Astrocyte of the cerebellum (primary cell): ENCODE measurements at places on chromosomes 5 and 9.

DNA sequence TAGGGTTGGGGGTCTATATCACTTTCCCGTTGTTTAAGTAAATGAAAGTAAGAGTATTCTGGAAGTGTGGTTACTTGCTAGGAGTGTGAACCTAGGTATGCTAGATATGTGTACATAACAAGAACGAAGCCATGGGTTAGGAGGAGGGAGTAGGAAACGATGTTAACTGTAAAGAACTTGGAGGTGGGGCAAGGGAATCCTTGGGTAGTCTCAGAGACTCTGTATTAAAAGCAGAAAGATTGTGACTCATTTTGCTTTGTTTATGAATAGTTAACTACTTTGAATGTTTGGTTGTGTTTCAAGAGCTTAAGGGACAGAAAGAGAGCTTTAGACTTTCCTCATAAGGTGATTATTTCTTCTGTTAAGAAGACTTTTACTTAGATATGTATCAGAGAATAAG is 59.9 kb downstream of the TMEM252 start:
- DNase-seq: no peak

DNA sequence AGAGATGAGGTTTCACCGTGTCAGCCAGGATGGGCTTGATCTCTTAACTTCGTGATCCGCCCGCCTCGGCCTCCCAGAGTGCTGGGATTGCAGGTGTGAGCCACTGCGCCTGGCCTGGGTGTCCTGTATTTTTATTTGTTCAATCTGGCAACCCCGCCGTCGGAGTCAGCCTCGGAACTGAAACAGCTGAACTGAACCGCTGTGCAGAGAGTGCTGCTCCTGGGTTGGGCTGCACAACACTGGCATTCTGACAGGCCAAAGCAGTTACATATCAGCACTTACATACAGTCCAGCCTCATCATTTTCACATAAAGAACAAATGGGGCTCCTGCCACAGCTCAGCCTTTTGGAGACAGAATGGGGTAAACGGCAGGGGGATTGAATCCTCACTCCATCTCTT is 185.6 kb downstream of the C9orf50 start:
- no peak for DNase-seq

- DNase-seq: no peak
These were observed 9.0 kb upstream of the CPLX2 start for GRCh38 chr5:175862131-175863012.

DNA sequence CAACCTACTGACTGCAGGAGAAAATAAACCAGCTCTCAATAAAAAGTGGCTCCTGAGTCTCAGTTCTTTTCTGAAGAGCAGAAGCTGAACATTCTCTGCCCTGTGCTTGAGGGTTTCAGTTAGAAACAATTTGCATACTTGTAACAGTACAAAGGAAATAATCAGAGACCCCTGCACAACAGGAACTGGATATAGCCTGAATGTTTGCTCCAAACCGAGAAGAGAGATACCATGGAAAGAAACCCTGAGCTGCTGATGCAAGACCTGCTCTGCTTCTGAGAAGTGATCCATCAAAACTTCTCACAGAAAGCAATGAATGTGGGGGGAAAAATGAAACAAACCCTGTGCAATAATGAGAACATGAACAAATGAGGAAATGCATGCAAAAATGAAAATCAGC is 592.9 kb downstream of the SEMA5A start:
- no peak for DNase-seq

DNA sequence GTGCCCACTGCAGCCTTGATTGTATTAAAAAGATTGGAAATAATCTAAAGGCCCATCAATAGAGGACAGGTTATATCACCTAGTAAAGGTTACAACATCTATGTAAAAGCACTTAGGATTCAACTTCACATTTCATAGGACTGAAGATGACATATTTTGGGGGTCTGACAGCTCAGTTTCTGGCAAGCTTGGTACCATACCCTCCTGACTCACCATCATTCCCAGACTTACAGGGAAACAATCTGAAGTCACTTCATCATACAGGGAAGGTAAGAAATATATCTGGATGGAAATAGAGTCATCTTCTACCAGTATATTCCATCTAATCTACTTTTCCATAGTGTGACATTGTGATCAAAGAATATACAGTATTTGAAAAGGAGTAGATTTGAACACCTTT is 28.8 kb upstream of the DAB2 start:
- DNase-seq: no peak

DNA sequence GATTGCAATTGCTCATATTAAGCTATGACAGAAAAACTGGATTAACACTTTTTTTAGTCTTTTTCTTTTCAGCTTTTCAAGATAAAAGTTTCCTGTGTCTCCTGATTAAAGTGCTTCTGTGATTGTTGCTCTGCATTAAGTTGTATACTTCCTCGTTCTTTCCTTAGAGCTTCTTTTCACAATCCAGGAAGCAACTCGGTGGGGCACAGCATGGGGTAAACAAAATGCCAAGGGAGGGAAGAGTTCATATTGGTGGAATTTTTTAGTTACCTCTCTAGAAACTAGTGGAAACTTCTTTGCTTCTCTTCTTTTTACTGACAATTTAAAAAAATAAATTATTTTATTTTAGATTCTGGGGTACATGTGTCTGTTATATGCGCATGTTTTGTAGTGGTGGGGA is 37.8 kb upstream of the ARRDC3 start:
- no peak for DNase-seq

GRCh38 chr5:143741421-143741820 is 70.5 kb upstream of the HMHB1 start:
- no peak for DNase-seq

DNA sequence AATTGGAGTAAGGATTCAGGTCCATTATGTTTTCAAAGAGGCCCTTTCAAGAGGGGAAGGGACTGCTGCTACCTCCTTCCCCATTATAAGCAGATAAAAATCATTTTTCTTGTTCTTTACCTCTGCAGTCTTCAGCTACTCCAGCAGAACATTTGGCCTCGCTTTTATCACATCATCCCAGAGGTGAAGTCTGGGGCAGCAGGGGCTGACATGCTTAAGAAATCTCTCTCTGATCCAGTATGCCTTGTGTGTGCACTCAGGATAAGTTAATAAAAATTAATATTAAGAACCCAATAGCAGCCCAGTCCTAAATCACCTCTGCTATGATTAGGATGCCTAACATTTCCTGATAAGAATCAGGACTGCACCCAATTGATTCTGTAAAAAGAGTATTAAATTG is 306.9 kb upstream of the NREP start:
- DNase-seq: no peak

- DNase-seq: no peak
These were observed 580.8 kb downstream of the CCDC171 start for GRCh38 chr9:16133556-16134227.

- peak; percentile 99 for DNase-seq
These were observed 531.1 kb downstream of the CETN3 start for GRCh38 chr5:89878140-89879132.

DNA sequence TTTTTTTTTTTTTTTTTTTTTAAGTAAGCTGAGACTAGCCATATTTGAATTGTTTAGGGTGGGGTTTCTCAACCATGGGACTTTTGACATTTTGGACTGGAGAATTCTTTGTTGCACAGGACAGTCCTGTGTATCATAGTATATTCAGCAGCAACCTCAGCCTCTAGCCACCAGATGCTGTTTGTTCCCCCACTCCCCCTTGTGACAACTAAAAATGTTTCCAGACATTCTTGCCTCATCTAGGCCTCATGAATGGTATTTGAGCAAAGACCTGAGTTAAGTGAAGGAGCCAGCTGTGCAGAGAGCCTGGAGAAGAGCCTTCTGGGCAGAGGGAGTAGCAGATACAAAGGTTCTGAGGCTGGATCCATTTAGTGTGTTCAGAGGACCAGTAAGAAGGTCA is 155.9 kb downstream of the SGCD start:
- DNase-seq: no peak

GRCh38 chr9:26228273-26228672 is 550.0 kb upstream of the TUSC1 start:
- DNase-seq: no peak

DNA sequence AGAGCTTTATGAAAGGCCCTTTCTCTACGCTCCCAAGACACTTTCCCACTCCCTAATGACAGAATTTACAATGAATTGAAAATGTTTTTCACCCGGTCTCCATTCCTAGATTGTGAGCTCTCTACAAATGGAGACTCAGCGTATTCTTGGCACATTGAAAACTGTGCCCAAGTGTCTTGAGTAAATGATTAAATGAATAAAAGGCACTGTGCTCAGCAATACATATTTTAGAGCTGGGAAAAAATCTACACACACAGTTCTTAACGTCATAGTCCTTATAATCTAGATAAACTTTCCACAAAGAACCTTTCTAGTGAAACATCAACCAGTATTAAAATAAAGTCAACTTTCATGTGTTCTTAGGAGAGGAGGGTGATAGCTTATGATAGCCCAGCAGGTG is 634.0 kb downstream of the RAB3C start:
- DNase-seq: no peak

DNA sequence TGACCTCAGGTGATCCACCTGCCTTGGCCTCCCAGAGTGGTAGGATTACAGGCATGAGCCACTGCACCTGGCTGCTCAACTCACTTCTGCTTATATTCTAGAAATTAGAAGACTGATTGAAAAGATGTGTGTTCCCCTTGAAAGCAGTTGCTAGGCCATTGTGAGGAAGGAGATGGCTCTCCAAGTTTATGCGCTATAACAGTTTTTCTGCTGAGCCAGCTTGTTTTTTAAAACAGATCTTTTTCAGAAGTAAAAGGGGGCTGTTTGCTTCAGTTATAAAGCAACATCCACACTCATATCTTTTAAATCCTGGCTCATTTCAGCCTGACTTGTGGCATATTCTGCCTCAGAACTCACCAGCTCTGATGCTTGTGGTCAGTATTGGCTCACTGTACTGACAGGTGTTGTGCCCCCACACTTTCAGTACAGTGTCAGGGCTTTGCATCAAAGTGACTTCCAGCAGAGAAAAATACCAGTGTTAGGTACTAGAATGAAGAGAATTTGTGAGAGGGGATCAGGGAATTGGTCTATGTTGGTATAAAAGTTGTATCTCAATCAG is 49.4 kb downstream of the NUP214 start:
- DNase-seq: no peak

DNA sequence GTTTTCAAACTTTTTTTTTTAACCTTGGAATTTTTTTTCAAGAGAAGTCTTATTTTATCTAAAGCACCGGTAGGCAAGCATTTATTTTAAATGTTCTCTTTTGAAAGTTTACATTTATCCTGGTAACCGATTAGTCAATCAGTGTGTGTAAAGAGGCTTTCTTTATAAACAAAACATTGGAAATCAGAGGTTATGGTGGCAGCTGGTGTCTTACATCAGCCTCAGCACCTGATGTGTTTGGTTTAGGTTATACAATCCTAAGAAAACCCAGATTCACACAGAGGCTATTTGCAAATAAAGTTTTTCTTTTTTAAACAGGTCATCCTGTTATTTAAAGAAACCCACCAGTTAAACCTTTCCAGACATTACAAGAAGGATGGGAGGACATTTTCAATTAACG is 173.3 kb upstream of the GDNF start:
- DNase-seq: no peak

DNA sequence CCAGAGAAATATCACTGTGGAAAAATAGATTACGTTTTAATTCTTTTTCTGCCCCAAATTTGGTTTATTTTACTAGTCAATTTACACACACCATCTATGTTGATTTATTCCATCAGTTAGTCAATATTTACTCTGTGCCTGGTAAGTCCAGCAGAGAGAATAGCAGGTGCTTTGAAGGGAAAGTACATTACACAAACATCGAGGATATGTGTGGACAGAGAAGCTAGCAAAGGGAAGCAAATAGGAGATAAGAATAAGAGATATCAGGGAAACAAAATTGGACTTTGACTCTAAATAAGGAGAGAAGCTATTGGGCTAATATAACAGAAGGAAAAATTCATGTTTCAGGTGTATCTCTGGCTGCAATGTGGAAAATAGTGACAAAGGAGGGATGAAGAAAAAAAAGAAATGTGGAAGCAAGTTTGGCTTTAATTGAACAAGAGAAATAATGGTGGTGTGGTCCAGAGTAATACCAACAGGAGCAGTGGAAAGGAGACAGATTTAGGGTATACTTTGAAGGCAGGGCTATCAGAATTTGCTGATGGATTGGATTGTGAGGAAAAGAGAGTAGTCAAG is 587.7 kb upstream of the CDH6 start:
- DNase-seq: no peak

DNA sequence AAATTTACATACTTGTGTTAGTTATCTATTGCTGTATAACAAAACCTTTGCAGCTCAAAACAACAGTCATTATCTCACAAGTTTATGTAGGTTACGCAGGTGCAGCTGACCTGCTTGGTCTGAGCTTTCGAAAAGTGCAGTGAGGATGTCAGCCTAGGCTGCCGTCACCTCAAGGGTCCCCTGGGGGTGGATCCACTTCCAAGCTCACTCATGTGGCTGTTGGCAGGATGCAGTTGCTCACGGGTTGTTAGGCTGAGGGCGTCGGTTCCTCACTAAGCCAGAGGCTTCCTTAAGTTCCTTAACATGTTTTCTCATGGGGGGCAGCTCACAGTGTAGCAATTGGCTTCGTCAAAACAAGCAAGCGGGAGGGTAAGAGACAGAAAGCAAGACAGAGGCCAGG is 139.8 kb downstream of the DOCK8 start:
- DNase-seq: no peak

DNA sequence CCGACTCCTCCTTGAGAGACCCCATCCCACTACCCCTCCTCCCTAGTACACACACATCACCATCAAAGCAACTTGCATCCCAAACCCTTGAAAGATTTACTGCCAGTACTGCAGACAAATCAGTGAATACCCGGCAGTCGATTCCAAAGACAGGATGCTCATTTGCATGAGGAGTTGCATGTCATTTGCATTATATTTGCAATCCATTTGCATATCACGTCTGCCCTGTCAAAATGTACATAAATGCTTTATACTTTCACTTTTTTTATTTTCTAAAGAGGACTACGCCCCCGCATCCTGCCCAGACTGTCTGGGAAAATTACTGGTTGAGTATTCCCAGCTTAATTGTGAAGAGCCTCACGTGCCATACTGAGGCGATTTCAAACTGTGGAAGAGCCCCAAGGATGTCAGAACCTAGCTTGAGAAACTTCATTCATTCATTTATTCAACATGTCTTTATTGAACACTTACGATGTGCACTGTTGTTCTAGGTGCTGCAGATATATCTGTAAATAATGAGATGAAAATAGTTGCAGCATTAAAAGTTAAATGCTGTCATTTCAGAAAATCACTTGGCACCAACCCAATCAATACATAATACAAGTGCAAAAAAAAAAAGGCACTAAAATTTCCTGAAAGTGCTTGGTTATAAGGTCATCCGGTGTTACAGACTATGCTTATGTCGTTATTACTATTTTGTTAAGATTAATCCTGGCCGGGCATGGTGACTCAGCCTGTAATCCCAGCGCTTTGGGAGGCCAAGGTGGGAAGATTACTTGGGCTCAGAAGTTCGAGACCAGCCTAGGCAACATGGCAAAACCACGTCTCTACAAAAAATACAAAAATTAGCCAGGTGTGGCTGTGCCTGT is 17.2 kb upstream of the SIL1 start:
- DNase-seq: no peak

- DNase-seq: peak; percentile 35
These were observed 112.5 kb downstream of the CTNND2 start for GRCh38 chr5:11791792-11792191.

GRCh38 chr5:125043781-125044391 is 297.4 kb upstream of the ZNF608 start:
- peak; percentile 82 for DNase-seq
